ENCODE measurements at places on chromosomes 6 and 20.

DNA sequence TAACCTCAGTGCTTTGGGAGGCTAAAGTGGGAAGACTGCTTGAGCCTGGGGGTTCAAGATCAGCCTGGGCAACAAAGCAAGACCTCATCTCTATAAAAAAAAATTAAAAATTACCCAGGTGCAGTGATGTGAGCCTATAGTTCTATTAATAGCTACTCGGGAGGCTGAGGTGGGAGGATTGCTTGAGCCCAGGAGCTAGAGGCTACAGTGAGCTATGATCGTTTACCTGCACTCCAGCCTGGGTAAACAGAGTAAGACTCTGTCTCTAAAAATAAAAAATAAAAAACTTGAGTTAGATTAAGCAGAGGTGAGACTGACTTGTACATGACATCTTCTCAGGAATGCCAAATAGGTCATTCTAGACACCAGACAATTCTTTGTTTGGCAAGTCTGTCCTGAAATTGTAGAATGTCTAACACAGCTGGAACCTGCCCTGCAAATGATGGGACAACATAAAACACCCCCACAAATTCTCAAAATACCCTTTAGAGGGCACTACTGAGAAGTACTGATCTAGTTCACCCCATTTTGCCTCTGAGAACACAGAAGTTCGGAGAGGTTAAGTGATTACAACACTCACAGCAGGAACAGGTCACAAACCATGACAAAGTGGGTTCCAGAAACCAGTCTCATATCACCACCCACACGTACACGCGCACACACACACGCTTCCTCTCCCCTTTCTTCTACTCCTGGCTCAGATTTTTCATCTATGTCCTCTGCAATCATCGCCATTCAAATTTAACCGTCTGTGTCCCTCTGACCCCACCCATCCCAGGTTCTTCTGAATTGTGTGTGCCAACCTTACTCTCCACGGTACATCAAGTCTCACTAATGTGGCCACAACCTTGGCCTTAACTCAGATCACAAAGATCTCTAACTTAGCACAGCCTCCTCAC, 38.3 kb downstream of the ARHGAP18 start:
- DNase-seq: peak; percentile 47

- DNase-seq: no peak
Observed at GRCh38 chr6:141956868-141957267, 175.9 kb upstream of the GJE1 start.

GRCh38 chr20:38113401-38114325, 51.4 kb downstream of the TGM2 start:
- DNase-seq: no peak

- DNase-seq: no peak
Observed at GRCh38 chr20:18839507-18840247, 26.1 kb downstream of the SCP2D1 start.

DNA sequence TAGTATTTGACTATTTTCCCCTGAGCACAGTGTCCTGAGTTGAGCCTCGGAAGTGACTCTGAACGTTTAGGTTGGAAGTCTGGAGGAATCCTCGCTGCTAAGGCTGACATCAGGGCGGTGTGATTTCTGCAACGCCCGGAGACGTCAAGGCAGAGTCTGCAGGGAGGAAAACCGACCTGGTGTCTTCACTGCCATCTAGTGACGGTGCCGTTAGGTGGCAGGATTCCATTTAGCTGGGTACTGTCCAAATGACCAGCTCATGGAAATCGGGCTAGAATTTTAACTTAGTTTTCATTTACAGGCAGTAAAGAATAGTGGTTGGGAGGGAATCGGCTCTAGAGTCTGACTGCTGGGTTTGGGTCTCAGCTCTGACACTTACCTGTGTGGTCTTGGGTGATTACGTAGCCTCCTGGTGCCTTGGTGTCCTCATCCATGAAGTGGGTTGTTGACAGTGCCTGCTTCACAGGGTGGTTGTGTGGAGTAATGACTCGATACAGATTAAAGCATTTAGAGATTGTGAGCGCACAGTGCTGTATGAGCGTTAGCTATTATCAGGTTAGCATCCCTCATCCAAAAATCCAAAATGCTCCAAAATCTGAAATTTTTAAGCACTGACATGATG, 35.0 kb downstream of the FOXF2 start:
- DNase-seq: no peak

- no peak for DNase-seq
Observed at GRCh38 chr6:135323202-135323668, 142.1 kb downstream of the MYB start.

DNA sequence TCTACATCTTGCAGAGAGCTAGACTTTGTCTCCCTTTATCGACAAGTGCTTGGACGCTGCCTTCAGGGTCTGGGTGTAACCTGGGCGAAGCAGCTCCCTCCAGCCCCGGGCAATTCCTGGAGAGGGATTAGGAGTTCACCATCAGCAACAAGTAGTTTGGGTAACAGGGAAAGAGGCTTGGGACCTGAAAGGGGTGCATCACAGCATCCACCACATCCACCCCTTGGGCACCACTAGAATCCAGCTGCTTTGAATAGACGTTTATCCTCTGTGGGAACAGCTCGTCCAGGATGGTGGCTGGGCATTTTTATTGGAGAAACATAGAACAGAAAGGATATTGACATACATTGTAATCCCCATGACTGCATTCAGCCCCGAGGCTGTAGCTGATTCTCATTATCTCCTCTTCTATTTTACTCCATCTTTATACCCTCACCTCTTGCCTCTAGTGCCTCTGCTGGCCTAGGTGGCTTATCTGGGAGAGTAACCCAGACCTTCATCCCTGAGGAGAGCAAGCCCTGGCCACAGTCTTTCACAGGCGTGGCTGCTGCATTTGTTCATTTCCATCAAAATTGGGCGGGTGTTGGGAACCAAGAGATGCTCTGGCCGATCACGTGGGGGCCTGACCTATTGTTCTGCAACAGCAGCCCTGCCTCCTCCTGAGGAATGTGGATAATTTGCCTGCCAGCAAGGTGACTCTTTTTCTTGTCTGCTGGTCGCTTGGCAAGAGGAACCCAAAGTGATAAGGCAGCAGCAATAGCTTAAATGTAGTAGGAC, 109.2 kb upstream of the RALGAPA2 start:
- no peak for DNase-seq

GRCh38 chr6:40227735-40228134, 293.5 kb upstream of the MOCS1 start:
- DNase-seq: no peak

GRCh38 chr20:63733117-63733516, 3.3 kb upstream of the LIME1 start:
- DNase-seq: no peak

GRCh38 chr20:4875578-4876067, 125.7 kb downstream of the SLC23A2 start:
- DNase-seq: no peak

GRCh38 chr6:53513519-53513966, 31.4 kb downstream of the GCLC start:
- no peak for DNase-seq

DNA sequence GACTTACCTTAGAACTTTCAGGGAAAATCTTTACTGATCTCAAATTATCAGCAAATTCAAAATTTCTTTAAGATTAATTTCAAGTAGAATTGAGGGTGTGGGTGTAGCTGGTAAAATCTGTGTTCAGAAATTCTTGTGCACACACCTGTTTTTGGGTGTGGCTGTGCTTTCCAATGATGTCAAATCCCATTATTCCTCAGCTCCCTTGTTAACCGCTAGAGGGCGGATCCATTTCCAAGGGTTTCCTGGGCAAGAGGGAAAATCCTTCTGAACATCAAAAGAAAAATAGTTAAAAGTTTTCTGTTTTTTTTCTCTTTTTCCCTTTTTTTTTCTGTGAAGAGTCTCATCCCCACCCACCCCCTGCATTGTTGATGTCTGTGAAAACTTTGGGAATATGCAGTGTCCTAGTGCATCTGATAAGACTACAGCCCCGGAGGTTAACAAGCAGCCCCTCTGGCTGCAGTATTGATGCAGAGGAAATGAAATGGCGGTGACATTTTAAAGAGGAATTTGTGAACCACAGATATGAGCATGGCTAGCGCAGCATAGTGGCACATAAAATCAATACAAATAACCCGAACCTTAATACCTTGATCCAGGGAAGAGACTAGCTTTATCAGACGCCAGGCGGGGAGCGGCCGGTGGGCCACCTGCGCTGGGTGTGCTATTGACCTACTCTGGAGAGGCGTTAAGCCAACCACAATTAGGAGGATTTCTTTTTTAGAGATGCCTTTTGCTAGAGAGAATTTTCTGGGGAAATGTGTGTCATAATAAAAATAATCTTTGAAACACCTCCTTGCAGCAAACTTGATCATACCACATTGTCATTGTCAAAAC, 130.9 kb downstream of the FOXA2 start:
- no peak for DNase-seq

- DNase-seq: no peak
Observed at GRCh38 chr6:147961481-147962141, 381.0 kb upstream of the SASH1 start.

DNA sequence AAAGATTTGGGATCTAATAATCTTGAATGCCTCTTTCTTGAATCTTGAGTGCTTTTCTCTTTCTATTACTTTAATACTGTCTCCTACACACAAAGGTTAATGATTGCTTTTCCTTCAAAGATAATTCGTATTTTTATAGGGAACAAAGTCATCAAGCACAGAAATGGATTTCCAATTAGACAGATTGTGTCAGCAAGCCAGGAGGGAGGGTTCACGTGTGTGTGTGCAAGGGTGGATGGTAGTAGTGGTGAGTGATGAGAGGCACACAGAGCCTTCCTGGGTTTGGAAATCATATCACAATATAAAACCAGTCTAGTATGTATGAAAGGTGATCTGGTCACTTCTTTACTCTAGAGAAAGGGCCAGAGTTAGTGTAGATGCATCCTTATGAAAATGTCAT, 51.2 kb upstream of the NEDD9 start:
- no peak for DNase-seq

DNA sequence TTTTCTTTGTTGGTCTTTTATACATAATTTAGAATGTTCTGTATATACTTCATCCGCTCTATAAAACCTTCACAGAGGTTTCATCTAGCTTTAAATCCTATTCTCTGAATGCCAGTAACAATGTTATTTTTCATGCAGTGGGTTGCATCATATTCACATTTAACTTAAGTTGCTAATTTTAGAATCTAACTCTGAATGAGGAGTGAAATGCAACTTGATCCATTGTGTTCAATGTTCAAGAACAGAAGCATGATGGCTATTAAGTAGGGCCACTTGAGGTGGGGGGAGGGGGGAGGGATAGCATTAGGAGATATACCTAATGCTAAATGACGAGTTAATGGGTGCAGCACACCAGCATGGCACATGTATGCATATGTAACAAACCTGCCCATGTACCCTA, 224.5 kb downstream of the NKAIN2 start:
- DNase-seq: no peak

DNA sequence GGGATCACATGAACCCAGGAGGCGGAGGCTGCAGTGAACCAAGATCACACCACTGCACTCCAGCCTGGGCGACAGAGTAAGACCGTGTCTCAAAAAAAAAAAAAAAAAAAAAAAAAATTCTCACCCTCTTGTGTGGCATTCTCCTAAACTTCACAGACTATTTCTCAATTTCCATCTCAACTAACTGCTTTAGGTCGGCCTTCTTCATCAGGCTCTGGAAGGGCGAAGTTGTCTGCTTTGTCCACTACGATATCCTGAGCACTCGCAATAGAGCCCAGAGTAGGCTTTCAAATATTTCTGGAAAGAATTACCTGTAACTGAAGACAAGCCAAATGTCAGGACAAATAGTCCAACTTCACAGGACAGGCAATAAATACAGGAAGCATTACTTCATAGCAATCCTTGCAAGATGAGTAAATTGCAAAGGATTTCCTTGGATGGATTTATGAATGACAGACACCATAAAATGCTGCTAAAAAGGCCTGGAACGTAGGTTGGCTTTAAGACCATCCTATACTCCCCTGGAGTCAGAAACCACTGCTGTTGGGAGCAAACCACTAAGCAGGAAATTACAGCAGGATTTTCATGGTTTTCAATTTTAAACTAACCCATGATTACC, 116.3 kb upstream of the SLC2A12 start:
- DNase-seq: no peak

DNA sequence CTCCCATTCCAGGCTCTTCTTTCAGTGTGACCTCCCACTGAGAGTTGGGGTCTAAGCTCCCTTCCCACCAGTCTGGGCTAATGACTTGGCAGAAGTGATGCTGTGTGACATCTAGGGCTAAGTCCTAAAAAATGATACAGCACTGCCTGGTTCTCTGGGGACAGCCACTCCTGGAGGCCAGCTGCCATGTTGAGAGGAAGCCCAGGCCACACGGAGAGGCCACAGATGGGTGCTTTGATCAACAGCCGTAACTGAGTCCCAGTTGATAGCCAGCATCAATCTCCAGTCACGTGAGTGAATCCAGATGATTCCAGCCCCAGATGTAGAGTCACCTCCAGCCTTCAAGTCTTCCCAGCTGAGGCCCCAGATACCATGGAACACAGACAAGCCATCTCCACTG, 13.8 kb downstream of the SUN5 start:
- DNase-seq: no peak

- DNase-seq: no peak
Observed at GRCh38 chr20:23164176-23164601, 78.1 kb upstream of the CD93 start.

GRCh38 chr6:143596866-143597265, 80.9 kb upstream of the PHACTR2 start:
- no peak for DNase-seq

GRCh38 chr6:44169886-44170570, 11.4 kb downstream of the CAPN11 start:
- DNase-seq: no peak

DNA sequence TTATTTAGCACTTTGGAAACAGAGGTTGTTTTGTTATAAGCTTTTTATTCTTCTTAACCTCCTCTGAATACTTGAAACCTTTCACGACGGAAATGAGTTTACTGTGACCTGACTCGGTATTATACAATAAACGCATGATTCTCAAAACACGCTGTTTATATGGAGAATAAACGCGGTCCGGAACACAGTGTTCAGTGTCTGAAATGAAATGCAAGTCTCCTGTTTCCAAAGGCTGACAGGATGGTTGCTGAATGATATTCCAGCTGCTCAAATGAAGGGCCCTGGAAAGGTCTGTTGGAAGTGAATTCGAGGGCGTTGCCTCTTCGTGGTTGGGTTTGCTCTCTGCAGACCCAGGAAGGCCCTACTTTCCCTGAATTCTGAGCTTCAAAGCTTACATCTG, 83.4 kb downstream of the RSPH3 start:
- no peak for DNase-seq

GRCh38 chr6:158066136-158066781, 84.6 kb downstream of the SYNJ2 start:
- DNase-seq: no peak

- DNase-seq: no peak
Observed at GRCh38 chr6:20826378-20826777, 292.1 kb downstream of the CDKAL1 start.

GRCh38 chr6:89122625-89123024, 4.8 kb upstream of the SRSF12 start:
- DNase-seq: no peak

DNA sequence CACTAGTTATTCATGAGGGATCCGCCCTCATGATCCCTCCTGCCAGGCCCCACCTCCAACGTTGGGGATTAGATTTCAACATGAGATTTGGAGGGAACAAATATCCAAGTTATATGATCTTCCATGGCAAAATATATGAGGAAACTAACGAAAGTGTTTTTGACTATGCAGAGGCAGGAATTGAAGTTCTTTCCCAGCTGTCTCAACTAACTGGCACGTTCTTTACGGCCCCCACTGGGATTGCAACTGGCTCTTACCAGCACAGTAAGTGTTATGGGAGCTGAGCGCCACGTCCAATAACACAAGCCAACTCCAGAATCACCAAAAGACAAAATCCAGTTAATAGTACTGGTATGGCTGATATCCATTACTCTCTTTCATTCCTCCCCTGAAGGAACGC, 66.6 kb downstream of the ECT2L start:
- no peak for DNase-seq

All from stimulated activated CD4-positive, alpha-beta T cell treated with anti-CD3 and anti-CD28 coated beads, Interleukin-1b, Interleukin-23, amount 100 ng/mL, for 1 hour (primary cell).